ENCODE measurements at places on chromosomes 4 and X.

- no peak for DNase-seq
Measured at GRCh38 chr4:24820541-24820940, 25.2 kb downstream of the SOD3 start.

GRCh38 chr4:81736324-81736723, 264.6 kb upstream of the RASGEF1B start:
- DNase-seq, result no peak

DNA sequence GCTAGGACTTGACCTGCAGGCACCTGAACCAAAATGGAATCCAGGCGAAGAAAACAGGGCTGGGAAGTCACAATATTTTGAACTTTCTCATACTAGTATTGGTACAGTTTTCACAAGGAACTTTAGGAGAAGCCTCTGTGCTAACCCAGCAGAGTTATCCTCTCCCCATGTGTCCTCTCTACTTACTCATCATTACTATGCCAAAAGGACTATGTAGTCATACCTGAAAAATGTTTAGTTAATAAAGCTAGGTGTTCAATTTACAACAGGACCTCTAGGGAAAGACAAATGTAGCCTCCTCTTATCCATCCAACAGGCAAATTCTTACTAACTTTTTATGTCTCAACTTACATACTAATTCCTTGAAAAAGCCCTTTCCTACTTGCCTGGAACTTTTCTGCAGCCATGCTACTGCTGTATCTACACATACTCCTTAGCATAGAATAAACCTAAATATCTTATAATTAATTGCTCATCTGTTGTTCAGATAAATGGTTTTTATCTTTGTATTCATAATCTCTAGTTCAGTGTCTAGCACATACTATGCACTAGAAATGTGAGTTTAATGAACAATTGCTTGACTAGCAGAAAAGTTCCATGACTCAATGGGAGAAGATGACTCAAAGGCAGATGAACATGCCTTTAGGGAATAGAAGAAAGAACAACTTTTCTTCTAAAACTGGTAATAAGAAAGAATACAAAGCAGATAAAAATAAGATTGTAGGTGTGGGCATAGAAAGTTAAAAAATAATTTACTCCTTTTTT, 215.5 kb upstream of the VEGFC start:
- no peak for DNase-seq

DNA sequence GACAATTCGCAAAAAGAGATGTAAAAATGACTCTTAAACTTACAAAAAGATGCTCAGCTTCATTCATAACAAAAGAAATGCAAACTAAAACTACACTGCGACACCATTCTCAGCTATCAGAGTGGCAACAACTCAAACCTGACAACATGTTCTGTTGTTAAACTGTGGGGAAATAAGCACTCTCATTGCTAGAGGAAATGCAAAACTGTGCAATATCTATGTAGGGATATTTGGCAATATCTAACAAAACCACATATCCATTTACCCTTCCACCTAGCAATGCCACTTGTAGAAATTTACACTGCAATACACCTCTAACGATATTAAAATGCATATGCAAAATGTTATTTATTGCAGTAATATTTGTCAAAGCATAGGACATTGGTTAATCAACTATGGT, 78.3 kb upstream of the EGFL6 start:
- no peak for DNase-seq

DNA sequence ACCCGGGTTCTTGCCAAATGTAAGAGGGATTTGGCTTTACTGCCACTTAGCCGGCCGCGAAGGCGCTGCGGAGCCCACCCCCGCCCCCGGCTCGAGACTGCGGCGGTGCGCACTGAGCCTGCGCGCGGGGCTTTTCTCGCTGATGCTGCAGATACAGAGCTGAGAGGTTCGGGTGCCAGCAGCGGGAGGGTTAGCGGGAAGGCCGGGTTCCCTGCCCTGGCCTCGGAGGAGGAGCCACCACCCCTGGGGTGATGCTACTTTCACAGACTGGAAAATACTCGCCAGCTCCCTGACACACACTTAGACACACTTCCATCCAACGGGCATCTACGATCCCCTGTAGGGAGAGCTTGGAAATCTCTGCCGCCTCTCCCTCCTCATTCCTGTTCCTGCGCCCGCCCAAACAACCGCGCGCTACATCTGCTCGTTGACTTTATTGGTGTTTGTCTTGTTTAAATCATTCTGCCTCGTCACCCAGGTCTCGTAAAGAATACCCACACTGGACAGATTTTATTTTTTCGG, 2.1 kb upstream of the PCDH7 start:
- peak; percentile 69 for DNase-seq

All from NCI-H1417 (cell line).